Esophagus mucosa (tissue), 1 donor: ENCODE measurements at places on chromosomes 2 and 18.

DNA sequence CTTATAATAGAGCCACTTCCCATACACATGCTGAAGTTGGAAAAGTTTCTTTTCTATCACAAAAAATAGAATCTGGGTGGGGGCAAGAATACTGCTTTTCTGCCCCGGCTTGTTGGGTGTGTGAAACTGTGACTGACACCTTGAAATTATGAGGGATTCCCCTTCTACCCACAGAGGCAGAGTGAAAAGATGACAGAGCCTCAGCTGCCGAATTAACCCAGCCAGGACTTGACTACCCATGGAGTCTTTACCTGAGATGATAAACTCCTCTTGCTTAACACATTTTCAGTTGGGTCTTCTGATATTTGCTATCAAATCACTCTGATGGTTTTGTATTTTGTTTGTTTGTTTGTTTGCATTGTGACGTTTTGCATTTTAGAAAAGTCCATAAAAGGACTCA is 66.0 kb upstream of the PMAIP1 start:
- no peak for ATAC-seq

DNA sequence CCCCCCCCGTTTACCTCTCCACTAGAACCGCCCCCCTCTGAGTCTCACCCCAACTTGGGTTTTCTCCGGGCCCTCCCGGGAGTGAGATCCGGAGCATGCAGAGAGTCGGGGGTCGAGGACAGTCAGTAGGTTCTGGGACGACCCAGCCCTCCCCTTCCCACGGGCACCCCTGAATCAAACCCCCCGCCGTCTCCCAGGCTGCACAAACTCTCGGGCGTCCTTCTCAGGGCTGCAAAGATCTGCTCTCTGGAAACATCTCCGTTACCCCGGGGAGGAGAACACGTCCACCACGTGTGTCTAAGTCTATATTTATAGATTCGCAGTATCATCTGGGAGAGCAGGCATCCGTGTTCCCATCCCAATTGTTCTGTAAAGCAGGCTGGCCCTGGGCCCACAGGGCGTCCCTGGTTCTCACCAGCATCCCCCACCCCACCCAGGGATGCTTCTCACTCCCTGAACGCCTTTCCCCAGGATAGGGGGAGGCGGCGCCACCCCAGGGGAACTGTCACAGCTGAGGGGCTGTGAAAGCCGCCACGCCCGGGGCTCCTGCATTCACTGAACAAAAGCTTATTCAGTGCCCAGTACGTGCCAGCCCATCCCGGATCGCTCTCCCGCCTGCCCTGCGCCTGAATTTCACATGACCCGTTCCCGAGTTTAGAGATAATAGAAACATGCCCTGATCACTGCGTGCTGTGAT is 765 bp upstream of the DIPK1C start:
- ATAC-seq: no peak

DNA sequence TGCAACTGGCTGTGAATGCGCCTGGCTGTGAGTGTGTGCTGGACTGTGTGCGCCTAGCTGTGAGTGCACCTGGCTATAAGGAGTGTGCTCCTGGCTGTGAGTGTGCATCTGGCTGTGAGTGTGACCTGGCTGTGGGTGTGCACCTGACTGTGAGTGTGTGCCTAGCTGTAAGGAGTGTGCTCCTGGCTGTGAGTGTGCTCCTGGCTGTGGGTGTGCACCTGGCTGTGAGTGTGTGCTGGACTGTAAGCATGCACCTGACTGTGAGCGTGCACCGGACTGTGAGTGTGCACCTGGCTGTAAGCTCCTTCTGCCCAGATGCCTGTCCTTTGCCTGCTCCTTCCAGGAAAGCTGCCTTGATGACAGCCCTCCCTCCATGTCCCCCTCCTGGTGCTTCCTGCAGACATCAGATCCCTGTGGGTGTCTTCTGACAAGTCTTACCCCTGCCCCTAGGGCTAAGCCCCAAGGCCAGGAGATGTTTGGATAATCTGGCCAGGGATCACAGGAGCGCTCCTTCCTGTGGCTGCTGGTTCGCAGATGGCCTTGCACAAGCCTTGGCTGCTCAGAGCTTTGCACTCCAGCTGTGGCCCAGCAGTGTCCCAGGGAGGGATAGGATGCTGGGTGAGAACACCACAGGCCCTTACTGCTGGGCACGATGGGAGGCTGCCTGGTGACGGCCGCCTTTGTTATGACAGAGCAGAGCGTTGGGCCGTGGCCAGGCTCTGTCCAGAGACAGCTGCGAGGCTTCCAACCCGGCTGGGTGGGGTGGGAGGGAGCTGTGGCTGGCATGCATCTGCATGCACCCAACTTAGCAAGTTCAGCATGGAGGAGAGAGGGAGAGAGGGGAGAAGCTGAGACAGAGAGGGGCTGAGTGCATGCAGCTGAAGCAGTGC is 89.9 kb downstream of the GLI2 start:
- ATAC-seq: peak; percentile 66

GRCh38 chr2:40101131-40101575 is 322.1 kb upstream of the THUMPD2 start:
- no peak for ATAC-seq

- ATAC-seq: peak; percentile 47
These were observed 758 bp downstream of the RIF1 start for GRCh38 chr2:151410485-151410834.

GRCh38 chr2:229873123-229873581 is 48.7 kb downstream of the TRIP12 start:
- no peak for ATAC-seq

GRCh38 chr18:5420906-5421305 is 122.9 kb downstream of the EPB41L3 start:
- ATAC-seq: no peak

GRCh38 chr18:74012954-74013630 is 134.5 kb downstream of the FBXO15 start:
- ATAC-seq: no peak

DNA sequence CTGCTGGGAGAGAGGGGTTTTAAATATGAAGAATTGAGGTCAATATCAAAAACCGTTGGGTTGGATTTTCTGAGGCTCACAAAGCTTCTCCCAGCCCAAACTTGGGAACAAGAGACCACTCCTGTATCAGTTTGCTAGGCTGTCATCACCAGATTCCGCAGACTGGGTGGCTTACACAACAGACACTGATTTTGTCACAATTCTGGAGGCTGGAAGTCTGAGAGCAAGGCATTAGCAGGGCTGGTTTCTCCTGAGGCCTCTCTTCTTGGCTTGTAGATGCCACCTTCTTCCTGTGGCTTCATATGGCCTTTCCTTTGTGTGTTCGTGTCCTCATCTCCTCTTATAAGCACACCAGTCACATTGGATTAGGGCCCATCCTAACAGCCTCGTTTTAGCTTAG is 122.9 kb upstream of the COPS8 start:
- ATAC-seq: no peak

GRCh38 chr2:41932241-41933045 is 115.4 kb upstream of the PKDCC start:
- ATAC-seq: no peak

DNA sequence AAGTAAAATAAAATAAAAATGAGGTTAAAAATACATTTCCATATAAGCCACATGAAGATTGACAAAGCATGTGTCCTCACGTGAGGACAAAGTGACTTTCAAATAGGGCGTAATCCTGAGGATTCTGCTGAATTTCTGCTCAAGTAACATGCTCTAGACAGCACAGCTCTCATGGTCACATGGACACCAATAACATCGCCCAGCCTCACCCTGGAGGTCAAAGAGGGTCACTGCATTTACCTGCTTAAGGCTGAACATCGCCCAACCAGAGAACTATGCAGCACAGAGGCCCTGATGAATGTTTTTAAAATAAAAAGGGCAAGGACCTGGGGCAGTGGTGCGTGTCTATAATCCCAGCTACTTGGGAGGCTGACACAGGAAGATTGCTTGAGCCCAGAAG is 30.2 kb downstream of the TGFBRAP1 start:
- ATAC-seq: no peak

GRCh38 chr2:239146011-239146641 is 254.7 kb downstream of the HDAC4 start:
- no peak for ATAC-seq

DNA sequence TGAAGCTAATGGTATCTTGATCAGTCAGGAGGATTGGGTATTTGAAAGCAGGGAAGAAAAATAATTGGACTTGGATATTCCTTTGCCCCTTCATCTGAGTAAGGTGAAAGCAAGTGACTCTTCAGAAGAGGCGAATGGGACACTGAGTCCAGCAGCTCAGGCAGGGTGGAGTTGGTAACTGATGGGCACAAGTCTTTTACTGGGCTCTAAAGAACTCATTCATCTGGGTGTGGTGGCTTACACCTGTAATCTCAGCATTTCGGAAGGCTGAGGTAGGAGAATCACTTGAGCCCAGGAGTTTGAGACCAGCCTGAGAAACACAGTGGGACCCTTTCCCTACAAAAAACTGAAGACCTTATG is 11.2 kb downstream of the CFLAR start:
- ATAC-seq: peak; percentile 30

GRCh38 chr2:203310688-203311436 is 17.3 kb upstream of the ABI2 start:
- no peak for ATAC-seq

GRCh38 chr2:160884056-160884455 is 276.2 kb upstream of the TANK start:
- ATAC-seq: no peak

DNA sequence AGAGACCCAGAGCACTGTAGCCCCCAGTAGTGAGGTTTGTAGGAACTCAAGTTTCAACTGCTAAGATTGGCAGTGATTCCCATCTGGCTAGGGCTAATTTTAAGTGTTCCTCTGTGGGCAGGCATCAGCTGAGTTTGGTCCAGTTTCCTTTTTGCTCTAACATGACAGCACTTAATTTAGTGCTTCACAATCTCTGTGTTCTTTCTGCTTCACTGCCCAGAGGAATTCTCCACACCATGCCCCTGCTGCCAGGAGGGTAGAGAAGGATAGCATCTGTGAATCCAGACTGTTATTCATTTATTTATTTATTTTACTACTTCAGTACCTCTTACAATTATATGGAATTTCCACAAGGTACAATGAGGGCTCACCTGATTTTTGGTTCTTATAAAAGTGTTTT is 549.9 kb upstream of the FSIP2 start:
- ATAC-seq: no peak

- ATAC-seq: no peak
These were observed 114.5 kb downstream of the INSIG2 start for GRCh38 chr2:118202707-118203303.

- no peak for ATAC-seq
These were observed 72.0 kb downstream of the STRADB start for GRCh38 chr2:201523506-201523905.

DNA sequence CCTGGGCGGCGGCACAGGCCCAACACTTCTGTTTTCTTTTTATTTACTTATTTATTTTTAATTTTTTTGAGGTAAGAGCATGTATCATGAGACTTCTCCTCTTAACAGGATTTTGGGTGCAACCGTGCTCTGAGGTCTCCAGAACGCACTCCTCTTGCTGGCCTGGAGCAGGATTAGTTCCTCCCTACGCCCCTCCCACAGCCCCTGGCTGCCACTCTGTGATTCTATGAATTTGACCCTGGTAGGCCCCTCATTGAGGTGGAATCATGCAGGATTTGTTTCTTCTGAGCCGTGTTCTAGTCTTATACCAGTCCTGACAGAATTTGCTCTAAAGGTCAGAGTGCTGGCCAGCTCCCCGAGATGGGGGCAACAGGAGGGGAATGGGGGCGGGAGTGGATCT is 106.5 kb upstream of the HS6ST1 start:
- ATAC-seq: no peak

DNA sequence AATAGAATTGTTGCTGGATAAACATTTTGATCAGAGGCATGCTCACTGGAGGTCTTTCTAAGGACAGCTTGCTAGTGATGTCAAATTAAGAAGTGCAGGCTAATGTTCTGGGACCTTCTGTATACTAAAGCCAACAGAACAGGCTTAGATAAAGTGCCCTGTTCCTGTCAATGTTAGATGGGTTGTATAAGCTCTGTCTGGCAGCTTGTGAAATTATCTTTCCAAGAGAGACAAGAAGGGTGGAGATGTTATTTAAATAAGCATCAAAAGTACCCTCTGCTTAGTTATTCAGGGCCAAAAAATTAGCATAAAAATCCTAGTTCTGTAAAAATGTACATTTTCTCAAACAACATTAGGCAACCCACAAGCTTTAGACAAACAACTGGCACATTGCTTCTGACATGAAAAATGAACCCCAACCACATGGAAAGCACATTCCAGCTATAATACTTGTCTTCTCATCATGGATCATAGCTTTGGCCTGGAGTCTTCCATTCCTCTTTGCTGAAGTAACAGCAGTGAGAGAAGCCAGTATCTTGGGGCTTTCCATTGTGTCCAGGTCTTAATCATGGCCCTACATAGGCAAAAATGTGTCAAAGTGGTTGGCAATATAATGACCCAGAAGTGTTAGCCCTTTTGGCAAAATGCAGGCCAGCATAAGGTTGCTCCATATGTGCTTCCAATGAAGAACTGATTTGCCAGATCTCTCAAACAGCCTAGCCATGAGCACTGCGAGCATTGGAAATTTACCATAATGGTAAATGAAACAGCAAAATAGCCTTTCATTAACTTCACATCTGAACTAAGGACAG is 478.1 kb upstream of the ZNF804A start:
- ATAC-seq: no peak

GRCh38 chr18:49851624-49852023 is 38.3 kb upstream of the ACAA2 start:
- ATAC-seq: no peak
